ENCODE measurements at places on chromosomes 7 and 10. TPM values are rescaled to one million over a fixed set of nuclear protein-coding genes. Genes with fewer than 3 reads are reported as not detected.

Gene RELN
- total RNA-seq, result not detected

GRCh38 chr10:116026315-116026714 lies 246.7 kb downstream of the GFRA1 start:
- DNase-seq, result no peak

GRCh38 chr7:11420049-11420448 lies 411.9 kb downstream of the THSD7A start:
- no peak for DNase-seq

Gene EBF3
- total RNA-seq, result 0.33 TPM

GRCh38 chr10:10396601-10397000 lies 621.1 kb upstream of the CELF2 start:
- DNase-seq, result no peak

DNA sequence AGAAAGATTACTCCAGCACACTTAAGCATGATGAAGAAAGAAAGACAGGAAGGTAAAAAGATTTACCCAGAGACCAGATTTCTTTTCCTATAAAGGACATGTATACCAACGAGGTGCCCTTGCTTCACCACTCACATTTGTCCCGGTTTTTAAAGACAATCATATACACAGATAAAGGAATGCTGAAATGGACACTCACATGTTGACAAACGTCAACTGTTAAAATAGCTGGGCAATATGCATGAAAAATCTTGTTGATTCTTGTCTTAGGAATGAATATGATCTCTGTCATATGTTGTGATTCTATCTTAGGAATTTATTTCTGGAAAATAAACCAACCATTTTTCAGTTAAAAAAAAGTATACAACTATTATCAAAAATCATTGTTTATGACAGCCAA lies 158.2 kb downstream of the SRPK2 start:
- no peak for DNase-seq

DNA sequence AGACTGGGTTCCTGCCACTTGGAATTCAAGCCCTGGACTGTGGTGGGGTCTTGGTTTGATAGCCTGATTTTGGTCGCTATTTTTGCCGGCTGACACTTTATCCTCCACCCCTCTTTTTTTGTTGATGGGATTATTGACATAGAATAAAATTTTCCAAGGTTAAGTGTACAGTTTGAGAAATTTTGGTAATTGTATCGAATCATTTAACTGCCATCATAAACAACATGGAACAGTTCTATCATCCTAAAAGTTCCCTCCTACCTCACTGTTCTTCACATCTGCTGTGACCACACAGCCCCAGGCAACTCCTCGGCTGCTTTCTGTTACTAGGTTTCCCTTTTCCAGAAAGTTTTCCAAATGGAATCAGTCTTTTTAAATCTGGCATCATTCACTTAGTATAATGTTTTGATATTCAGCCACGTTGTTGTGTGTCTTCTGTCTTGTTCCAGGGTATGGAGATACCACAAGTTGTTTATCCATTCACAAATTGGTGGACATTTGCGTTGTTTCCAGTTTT lies 50.6 kb upstream of the STEAP1B start:
- no peak for DNase-seq

- no peak for DNase-seq
Measured at GRCh38 chr7:154899862-154900261, 103.1 kb downstream of the PAXIP1 start.

GRCh38 chr7:28267012-28267411 lies 86.4 kb upstream of the JAZF1 start:
- no peak for DNase-seq

GRCh38 chr7:55191926-55192692 lies 173.0 kb upstream of the LANCL2 start:
- DNase-seq, result no peak

DNA sequence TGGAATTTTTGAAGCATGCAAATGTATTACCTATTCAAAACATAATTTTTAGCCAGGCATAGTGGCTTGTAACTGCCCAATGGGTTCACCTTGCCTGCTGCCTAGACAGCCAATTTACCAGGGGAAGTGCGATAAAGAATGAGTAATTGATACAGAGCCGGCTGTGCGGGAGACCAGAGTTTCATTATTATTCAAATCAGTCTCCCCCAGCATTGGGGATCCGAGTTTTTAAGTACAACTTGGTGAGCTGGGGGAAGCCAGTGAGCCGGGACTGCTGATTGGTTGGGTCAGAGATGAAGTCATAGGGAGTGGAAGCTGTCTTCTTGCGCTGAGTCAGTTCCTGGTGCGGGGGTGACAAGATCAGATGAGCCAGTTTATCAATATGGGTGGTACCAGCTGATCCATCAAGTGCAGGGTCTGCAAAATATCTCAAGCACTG lies 29.1 kb upstream of the NRBF2 start:
- DNase-seq, result no peak

GRCh38 chr10:111974325-111974724 lies 209.2 kb downstream of the GPAM start:
- no peak for DNase-seq

GRCh38 chr10:33661580-33662336 lies 327.3 kb upstream of the NRP1 start:
- peak; percentile 70 for DNase-seq

- DNase-seq, result peak; percentile 99
Measured at GRCh38 chr7:4631380-4632179, 50.5 kb upstream of the FOXK1 start.

Gene SLIT1
- total RNA-seq, result not detected

Gene CCDC172
- 0.06 TPM for total RNA-seq

GRCh38 chr7:66236713-66237303 lies 31.7 kb downstream of the TPST1 start:
- DNase-seq, result no peak

- peak; percentile 85 for DNase-seq
Measured at GRCh38 chr7:70143075-70144044, 545.1 kb downstream of the AUTS2 start.

DNA sequence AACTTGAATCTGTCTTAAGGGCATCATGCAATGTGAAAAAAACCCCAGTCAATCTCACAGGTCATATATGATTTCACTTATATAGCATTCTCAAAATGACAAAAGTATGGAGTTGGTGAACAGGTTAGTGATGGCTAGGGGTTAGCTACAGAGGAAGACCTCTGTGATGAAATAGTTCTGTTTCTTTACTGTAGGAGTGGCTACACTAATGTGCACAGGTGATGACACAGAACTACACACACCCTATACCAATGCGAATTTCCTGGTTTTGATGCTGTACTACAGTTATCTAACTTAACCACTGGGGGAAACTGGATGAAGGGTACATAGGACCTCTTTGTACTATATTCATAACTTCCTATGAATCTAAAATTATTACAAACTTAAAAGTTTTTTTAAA lies 541.8 kb downstream of the PARD3 start:
- DNase-seq, result no peak

- DNase-seq, result no peak
Measured at GRCh38 chr7:16712916-16713315, 40.6 kb upstream of the TSPAN13 start.

DNA sequence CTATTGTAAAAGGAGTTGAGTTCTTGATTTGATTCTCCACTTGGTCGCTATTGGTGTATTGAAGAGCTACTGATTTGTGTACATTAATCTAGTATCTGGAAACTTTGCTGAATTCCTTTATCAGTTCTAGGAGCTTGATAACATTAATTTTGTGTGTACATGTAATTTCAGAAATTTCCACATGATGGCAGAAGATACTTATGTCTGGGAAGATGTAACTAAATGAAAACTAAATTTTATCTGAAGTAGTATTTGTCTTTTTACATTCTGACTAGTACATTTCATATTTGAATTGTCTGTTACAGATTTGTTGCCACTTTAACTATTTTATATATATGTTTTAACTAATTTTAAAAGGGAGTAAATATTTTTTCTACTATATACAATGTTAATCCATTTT lies 27.6 kb downstream of the SDHAF3 start:
- peak; percentile 48 for DNase-seq

Gene RGS10
- total RNA-seq, result 28.7 TPM

GRCh38 chr7:106089647-106090046 lies 22.5 kb downstream of the SYPL1 start:
- no peak for DNase-seq

DNA sequence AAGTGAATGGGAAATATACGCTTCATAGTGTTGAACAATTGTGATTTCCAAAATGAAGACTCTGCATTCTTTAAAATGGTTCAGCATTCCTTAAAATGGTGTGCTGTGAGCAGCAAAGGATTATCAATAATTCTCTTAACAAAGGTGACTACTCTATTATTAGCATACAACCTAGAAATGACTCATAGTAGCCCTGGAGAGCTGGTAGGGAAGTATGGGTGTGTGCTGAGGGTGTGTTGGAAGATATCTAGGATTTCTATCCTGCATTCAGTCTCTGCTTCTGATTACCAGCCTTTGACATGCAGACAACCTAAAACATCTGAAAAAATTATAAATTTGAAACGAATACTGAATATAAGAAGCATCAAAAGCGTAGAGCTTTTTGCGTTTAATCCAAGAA lies 72.5 kb downstream of the SEMA3D start:
- DNase-seq, result no peak

DNA sequence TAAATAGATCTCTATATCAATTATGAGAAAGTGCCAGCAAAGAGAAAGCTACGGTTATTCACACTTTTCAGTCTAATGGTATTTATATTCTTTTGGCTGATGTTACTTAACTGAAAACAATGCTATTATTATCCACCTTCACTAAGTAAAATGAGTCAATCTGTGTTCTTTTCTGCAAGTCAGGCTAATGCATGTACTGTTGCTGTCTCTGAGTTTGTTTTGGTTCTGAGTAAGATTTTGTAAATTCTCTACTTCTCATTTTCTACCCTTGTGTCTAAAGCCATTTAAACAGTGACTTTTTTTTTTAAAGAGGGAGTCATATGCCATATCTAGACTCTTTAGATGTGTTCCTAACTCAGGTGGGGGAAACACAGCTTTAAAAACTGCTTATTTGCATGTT lies 7.5 kb downstream of the VWC2 start:
- DNase-seq, result no peak

GRCh38 chr7:91864070-91864469 lies 16.4 kb downstream of the MTERF1 start:
- DNase-seq, result no peak

GRCh38 chr10:62880162-62880561 lies 64.0 kb upstream of the EGR2 start:
- no peak for DNase-seq

DNA sequence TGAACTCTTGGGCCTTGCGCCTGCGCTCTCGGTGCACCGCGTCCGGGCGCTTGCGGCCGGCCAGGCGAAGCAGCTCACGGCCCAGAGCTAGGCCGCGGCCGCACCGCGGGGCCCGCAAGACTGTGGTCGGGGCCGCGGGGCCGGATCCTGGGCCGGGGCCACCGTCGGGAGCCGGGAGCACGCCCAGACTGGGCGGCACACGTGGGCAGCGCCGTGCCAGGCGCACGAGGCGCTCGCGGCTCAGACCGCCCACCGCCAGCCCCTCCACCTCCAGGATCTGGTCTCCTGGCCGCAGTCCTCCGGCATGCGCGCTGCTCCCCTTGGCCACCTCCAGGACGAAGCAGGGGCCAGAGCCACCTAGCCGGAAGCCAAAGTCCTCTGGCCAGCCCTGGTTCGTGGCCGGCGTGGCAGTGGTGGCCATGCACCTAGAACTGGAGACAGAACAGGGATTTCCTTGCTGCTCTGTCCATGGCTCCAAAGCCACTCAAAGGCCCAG lies at the start of gene GRID2IP:
GRID2IP (minus strand) TSS at position 446 of the 496 bp plus-strand sequence; CDS start at position 421, 25 bp downstream.
- DNase-seq, result no peak

Gene GIMAP7
- not detected for total RNA-seq

Gene LIPK
- total RNA-seq, result not detected

DNA sequence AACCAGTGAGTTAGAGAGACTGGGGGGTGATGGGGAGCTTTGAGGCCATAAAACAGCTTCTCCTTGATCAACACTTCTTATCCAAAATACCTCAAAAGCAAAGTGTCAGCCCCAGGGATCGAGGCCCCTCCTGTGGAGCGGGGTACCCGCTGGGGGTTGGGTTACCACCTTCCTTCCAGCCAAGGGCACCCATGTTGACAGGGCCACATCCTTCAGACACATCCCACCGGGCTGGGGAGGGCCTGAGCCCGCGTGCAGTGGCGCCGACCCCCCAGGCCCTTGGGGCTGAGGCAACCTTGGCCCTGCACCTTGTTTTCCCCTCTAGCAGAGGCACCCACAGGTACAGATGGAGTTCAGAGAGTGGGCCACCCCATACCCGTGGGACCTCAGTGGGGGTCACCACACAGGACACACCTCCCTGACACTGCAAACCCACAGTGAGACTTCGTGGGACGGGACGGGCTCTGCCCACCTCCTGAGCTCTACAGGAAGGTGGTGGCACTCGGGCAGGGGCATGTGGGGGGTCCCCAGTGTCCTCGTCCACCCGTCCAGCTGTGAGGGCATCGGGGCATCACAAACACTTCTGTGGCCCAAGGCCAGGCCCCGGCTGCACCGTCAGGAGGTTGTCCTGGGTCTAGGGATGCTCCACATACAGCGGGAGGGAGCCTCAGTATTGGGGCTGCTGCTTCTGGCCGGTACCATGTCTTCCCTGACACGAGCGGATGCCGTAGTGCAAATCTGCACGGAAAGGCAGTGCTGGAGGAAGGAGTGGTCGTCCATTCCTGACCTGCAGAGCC lies 10.7 kb downstream of the DPYSL4 start:
- no peak for DNase-seq

GRCh38 chr7:20791538-20792434 lies 5.1 kb upstream of the SP8 start:
- DNase-seq, result no peak

DNA sequence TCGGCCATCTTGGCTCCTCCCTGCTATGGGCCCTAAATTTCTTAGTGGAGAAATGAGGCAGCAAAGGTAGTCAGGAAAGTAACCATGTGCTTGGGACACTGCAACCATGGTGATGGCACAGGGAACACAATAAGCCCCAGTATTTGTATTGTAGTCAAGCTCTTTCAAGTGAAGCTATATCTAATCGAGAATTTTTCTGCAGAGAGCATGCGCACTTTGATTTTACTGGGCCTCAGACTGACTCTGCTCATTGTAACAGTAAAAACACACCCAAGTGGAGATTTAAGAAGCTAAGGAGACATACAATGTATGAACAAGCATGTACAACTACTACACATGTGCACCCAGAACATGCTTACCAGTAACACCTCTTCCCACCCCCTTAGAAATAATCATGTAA lies 67.3 kb upstream of the TMEM229A start:
- no peak for DNase-seq

- DNase-seq, result peak; percentile 83
Measured at GRCh38 chr10:102009801-102010425, 46.1 kb downstream of the ARMH3 start.

Gene NRP1
- total RNA-seq, result 39.6 TPM

GRCh38 chr10:93235686-93236085 lies 162.0 kb downstream of the CYP26A1 start:
- DNase-seq, result no peak

Data from H4 (cell line).